Left forelimb (tissue), 1 donor: ENCODE measurements at places on chromosomes 6 and 20.
A peak's percentile ranks its signal among the peaks of the same experiment; 100 is the strongest.

- DNase-seq = no peak
Observed at GRCh38 chr20:58886546-58886945, 34.0 kb downstream of the GNAS start.

DNA sequence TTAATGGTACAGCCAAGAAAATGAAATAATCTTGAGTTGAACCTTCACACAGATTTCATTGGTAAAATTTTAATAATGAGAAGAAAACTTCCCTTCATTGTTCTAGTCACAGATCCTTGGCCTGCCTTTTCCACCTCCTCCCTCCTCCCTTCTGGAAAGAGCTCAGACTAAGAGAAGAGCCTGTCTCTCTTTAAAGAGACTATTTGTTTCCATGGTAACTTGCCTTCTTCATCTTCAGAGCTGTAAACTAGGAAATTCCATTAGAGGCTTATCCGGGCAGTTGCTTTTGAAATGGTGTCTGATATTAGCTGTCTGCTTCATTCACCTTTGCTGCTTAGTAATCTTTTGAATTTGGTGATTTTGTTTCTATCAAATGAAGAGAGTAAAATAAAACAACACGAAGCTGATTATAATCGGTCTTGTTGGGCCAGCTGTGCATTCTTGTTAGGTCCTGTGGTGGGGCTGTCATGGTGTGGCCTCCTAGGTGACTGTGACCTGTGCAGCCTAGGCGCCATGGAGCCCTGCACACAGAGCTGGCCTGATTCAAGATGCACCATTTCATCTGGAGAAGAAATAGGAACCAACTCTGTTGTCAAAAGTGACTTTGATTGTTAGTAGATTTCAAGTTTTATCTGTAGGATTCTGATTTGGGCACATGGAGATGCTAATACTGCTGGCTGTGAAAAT, 96.7 kb downstream of the MAP3K7 start:
- DNase-seq = no peak

DNA sequence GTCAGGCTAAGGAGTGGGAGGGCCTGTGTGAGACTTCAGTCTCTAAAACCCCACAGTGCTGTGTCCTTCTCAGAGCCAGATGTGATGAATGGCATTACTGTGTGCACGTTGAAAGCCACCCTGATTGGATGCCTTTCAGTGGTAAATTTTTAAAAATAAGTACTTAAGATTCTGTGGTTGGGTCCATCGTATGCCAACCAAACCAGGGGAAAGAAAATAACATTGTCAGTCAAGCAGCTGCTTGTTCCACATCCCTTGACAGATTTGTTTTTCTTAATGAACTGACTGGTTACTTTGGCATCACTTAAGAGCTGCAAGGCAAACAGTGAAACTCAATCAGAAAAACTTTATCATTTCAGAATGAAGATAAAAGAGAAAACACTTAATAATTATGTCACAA, 334.0 kb upstream of the NT5E start:
- DNase-seq = no peak

GRCh38 chr6:2448826-2449571, 203.6 kb upstream of the GMDS start:
- DNase-seq = no peak

GRCh38 chr6:19158586-19158985, 678.6 kb upstream of the ID4 start:
- no peak for DNase-seq

DNA sequence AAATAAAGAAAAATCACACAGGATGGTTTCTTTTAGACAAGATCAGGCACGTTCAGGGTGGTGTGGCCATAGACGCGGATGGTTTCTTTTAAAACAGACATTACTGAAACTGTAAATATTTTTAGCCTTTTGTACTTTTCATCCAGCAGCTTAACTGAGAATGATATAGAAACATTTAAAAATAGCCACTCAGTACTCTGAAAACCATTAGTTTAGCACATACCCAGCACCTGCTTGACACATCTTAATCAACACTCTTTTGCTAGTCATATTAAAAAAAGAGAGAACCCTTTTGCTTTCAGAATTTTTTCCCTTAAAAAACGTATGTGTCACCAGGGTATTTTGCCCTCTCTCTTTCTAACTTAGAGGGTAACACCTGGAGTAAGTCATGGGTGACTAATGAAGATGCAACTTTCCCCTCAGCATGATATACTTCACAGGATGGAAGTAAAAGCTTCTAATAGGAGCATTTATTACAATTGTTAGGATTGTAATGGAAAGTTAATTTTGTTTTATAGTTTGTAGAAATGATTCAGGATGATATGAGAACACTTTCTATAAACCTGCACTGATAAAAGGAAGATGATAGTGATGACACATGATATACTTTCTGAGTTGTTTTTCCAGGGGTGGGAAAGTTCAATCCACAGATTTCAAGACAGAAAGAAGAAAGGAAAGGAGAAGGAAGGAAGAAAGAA, 45.2 kb downstream of the BACH2 start:
- DNase-seq = no peak

DNA sequence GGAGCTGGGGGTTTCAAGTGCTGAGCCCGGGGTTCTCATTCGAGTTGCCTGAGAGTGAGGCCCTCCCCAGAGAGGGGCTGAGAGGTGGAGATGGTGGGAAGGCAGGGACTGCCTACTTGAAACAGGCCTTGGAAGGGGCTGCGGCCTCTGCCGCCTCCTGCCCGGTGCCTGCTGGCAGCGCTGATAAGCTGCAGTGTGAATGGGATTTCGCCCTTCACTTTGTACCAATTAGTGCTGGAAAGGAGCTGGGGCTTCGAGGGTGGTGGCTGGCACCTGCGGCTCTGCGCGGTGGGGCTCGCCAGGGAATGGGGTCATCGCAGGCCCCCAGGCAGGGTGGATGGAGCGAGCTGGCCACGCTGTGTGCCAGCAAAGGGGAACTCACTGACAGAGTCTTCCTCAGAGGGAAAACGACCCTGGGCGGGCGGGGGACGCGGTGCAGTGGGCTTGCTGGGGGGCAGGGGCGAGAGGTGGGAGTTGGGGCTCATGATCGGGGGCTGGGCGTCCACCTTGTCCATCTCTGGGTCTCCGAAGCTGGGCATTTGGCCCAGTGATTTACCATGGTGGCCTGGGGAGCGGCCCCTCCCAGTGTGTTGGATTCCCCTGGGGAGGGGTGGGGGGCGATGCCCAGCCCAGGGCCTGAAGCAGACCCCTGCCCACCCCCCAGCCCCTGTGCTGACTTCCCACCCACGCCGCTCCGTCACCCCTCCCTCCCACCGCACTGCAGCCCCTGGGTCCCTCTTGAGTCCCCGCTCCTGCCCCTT, 22.9 kb downstream of the COL20A1 start:
- DNase-seq = no peak

- no peak for DNase-seq
Observed at GRCh38 chr6:40692337-40692736, 105.2 kb upstream of the LRFN2 start.

DNA sequence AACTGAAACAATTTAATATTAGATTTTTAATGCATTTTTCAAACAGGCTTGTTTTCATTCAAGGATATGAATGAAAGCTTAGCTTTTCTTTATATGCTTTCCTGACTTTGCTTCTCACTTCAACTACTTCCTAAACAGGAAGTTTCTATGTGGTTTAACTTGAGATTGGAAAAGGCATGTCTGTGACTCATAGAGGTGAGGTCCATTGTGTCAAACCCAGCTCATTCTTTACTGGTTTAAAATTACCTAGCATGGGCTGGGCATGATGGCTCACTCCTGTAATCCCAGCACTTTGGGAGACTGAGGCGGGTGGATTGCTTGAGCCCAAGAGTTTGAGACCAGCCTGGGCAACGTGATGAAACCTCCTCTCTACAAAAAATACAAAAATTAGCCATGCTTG, 34.4 kb downstream of the EFHC1 start:
- no peak for DNase-seq

DNA sequence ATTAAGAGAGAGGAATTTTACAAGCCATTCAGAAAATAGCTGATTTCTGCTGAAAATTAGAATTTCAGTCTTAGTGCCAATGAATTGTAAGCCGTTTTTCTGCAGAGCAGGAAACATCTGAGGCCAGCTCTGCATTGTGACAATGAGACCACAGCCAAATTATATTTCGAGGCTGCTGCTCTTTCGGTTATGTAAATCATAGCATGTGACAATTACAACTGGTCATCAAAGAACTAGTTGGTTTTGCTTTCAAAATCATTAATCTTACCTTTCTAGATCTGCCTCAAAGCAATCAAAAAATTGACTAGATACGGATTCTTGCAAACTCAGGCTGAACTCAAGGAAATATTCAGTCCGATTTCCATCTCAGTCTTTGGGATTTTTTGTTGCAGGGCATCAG, 33.4 kb upstream of the INSM1 start:
- DNase-seq = no peak

DNA sequence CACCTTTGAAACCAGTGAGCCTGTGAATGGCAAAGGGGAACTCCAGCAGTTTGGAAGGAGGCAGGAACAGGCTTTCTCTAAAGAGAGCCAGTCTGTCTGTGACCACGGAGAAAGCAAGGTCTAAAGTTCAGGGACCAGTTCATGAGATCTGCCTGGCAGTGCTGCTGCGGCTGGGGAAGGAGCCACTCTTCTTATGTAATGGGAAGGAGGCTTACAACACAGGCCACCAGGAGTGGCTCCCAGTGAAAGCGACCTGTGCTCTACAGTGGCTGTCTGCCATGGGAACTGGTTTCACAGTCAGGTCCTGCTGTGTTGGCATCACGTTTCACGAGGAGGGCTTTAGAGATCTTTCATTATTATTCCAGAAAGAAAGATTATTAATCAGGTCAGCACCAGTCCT, 291.9 kb upstream of the PRDM1 start:
- DNase-seq = no peak

DNA sequence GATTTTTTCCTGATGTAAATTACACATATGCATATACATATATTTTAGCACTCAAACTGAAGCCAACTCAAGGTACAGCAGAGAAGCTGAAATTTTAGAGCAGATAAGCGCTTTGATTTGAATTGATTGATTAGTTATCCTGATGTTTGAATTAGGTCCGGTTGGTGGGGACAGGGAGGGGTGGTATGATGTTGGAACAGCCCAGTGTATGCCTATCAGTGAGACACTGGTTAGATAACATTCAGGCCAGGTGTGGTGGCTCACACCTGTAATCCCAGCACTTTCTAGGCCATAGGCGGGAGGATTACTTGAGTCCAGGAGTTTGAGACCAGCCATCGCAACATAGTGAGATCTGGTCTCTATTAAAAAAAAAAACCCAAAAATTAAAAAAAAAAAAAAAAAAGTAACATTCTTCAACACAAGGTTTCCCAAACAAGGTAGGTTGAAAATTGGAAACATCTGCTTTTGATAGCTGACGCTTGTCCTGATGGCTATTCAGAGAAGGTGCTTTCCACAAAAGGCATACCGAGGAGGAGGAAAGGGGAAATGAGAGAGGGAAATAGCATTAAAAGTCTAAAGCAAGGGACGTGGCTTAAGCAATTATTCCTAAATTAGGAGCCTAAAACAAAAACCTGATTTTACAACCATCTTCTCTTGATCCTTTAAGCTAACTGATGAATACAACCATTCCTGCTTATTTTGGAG, 288.4 kb upstream of the JARID2 start:
- DNase-seq = no peak

- no peak for DNase-seq
Observed at GRCh38 chr6:164749221-164750064, 560.0 kb downstream of the C6orf118 start.

DNA sequence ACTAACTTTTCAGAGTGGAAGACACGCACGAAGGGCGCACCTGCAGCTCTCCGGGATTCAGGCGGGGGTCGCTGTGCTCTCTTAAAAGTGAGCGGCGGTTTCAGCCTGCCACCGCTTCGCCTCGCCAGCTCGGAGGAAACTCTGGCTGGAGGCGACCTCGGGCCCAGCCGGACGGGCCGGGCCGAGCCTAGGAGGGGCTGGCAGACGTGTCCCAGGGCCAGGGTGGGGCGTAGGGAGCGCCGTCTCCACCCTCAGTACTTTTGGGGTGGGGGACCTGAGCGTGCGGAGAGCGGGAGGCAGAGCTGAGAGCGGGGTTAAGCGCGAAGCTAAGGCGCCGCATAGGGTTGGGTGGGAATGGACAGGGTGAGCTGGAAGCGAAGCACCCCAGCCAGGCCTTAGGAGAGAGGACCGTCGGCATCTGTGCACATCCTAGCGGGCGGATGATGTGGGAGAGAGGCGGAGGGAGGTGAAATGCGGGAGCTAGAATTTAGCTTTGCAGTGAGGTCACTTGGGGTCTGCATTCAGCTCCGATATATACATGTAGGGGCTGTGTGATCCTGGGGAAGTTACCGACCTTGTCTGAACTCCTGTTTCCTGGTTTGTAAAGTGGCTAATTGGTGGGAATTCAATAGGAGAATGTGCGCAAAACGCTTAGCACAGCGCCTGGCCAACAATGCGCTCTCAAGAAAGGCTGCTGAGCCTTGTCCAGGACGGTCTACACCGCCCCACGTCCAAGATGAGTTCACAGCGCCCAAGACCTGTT, 6.5 kb upstream of the TFAP2A start:
- DNase-seq = no peak

GRCh38 chr20:63441136-63442099, 31.0 kb downstream of the KCNQ2 start:
- no peak for DNase-seq

GRCh38 chr20:7269452-7269851, 502.0 kb downstream of the BMP2 start:
- DNase-seq = no peak

- DNase-seq = no peak
Observed at GRCh38 chr20:61436667-61437279, 184.7 kb downstream of the CDH4 start.

DNA sequence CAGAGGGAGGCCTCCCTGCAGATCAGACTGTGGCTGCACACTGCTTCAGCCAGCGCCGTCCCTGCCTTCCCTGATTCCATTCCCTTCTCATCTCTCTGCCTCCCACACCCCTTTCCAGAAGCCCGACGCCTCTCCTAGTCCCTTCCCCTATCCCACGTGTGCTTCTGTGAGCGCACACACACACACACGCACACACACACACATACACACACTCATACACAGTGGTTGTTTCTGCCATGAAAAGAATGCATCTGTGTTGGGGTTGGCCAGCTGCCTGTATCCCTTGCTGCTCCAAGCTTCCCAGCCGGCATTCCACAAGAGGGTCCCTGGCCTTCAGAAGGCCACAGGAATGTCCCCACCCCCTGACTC, 51.7 kb downstream of the MOCS1 start:
- DNase-seq = peak; percentile 73

GRCh38 chr6:136587527-136587926, 37.3 kb upstream of the MAP7 start:
- DNase-seq = no peak

DNA sequence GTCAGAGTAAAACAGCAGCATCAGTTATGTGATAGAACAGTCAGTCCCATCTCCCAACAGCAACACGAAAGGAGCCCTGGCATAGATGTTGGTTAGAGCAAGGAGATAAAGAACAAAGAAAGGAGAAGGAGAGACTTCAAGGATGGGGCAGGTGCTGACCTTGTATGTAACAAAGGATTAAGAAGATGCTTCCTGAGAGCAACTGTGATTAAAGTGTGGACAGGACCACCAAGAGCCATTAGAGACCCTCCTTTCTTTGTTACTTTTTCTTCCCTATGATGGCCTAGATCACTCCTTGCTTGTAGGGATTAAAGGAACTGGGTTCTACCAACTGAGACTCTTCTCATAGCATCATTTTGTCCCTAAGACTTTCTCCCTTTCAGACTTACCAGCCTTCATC, 75.2 kb upstream of the GPR6 start:
- DNase-seq = no peak
